Tibial nerve (tissue), 4 donors: ENCODE measurements at places on chromosomes 1 and 21.
A peak's percentile ranks its signal among the peaks of the same experiment; 100 is the strongest.

DNA sequence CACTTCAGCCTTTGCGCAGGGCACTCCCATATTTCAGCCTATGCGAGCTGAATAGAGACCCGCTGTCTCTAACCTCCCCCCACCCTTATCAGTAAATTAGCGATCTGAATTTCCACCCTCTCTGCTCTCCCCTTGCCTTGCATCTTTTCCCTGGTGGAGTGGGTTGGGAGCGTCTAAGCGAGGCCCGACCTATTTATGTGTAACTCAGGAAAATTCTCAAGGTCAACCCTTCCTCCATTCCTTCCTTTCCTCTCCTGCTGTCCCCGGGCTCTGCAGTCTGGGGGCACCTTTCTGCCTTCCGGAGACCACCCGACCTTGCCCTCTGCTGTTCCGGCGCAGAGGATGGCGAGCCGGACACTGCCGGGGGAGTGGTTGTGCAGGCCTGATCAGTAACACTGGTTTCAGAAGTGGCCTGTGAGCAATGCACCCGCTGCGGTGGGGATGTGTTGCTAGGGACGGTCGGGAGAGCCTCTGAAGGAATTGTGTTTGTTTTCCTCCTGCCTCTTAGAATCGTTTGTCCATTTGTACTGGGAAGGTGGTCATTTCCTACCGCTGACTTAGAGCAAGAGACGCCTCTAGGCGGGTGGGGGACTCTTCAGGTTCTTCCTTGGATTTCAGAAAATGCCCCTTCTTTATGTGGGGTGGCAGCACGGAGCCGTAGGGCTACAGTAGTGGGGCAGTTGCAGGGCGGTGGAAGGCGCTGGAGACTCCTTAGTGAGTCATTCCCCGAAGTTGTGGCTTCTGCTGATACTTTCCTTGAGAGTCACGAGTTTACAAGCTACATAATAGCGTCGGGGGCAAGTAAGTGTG is 513 bp downstream of the MGST3 start:
- peak; percentile 54 for DNase-seq

DNA sequence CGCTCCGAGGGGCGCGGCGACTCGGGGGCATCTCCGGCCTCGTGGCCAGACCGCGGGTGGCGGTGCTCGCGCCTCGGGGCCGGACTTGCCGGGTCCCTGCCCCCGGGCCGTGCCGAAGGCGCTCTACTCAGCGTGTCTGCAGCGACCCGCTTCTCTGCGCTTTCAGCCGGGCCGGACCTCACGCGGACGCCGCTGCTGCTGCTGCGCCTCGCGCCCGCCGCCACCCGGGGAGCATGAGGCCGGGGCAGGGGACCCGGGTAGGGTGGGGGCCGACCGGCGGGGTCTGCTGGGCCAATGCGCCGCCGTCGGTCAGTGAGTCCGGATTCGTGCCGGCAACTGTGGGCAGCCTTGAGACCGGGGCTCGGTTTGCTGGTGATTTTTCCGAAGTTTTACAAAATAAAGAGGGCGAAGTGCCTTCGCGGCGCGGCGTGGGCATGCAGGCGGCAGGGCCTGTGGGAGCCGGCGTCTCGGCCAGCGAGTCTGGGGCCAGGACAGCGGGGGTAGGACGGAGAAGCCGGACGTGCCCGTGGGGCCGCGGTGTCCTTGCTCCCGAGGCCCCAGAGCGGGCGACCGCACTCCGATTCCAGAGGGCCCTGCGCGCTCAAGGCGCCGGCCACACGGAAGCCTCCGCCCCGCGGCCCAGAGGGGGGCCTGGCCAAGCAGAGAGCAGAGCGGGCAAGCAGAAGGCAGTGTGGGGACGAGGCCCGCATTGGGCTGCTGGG is 749 bp downstream of the FAM163A start:
- no peak for DNase-seq

- peak; percentile 32 for DNase-seq
Measured at GRCh38 chr1:32933742-32934322, 30.8 kb downstream of the RNF19B start.

DNA sequence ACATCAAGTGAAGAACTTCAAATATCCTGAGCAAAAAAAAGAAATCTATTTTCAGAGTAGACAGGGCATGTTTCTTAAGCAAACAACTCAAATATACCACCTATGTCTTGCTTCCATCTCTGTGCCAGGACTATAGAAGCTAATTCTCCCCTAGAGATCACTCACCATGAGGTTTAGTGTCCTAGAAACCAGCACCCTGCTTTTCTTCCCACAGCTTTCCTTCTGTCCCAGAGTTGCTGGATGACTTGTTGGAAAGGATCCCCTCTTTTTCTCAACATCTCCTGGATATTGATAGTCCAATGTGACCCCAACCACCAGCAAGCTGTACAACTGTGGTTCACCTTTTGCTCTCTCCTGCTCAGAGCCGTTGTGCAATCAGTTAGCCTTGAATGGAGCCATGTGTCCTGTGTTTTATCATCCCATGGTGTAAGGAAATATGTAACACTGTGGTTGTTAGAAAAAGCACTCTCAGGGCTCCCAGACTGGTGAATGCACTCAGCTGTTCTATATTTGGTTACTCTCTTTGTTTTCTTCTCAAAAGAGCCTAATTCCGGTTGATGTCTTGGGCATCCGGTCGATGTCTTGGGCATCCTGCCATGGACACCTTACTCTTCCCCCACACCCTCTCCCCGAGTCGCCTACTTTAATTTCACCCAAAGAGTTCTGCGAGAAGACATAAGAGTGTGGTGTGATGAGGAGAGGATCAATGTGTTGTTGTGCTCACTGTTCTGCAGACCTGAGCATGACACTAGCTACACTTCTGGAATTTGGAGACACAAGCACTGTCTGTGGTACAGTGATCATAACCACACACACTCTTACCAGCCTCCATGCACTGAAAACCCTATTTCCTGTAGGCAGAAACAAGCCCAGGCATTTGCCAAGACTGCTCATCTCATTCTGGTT is 1.7 kb downstream of the TNFSF4 start:
- DNase-seq, result no peak

GRCh38 chr1:231860221-231861088 is 233.9 kb downstream of the DISC1 start:
- no peak for DNase-seq

DNA sequence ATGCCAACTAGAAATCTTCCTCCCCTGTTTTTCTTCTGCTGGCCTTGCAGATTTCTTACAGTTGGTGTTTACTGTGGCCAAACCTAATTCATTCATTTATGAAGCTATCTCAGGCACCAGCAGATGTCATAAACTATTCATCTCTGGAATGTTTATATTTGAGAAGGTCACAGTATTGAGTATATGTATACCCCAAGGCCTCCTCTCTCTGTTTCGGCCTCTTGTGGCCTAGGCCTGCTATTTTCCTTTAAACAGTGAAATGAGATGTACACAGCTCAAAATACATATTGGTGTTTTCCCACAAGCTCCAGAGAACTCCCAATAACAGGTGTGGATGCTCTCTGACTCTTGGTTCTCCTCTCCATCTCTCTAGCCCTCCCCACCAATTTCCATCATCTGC is 520.7 kb upstream of the CAMK1G start:
- DNase-seq, result no peak

- peak; percentile 34 for DNase-seq
Measured at GRCh38 chr1:51433269-51433971, 85.6 kb downstream of the EPS15 start.

GRCh38 chr1:10429868-10430215 is 391 bp upstream of the CENPS start:
- no peak for DNase-seq

GRCh38 chr1:183920651-183921050 is 115.7 kb downstream of the RGL1 start:
- no peak for DNase-seq

DNA sequence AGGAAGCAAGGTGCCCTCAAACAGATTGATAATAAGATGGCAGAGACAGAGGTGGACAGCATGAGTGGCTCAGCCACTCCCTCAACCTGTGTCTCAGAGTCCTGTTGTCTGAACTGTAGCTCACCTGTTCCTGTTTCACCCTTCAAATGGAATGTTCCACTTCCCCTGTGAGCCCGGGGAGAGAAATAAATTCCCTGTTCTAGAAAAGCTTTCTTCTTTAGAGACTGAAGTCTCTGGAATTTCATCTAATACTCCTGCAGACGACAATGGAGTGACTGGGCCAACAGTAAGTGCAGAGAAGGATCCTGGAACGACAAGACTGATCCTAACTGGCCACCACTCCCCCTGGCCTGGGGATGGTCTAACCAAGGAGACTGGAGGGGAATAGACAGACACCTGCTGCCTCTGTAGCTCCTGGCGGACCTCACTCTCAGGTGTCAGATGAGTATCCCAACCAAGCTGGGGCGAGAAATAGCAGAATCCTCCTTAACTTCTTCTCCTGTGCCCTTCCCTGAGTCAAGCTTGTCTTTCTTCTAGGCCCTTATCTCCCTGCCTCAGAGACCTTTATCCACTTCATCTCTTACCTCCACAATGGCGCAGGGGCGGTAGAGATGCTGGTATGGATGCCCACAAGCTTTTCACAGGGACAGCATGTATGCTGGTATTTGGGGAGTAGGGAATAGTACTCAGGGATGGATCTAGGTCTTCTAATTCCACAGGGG is 45.4 kb downstream of the PLEKHA6 start:
- no peak for DNase-seq

GRCh38 chr1:186536273-186536890 is 75.5 kb upstream of the PDC start:
- no peak for DNase-seq
